Fibroblast of lung (primary cell): ENCODE measurements at places on chromosomes 2 and 18.

DNA sequence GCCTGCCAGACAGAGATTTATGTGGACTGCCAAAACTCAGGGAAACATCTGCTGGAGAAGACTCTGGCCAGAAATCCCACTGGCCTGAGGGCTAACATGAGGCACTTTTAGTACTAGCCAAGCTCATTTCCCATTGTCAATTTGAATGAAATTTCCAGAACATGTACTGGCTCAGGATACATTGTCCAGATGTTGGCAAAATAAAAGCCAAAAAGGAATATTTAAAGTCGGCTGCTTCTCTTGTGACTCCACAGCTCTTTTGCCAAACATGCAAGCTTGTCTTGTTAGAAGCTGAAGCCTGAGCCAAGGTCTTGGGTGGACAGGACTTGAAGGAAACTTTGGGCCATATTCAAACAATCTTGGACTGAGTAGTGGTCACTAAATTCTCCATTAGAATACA is 215.5 kb downstream of the NCKAP5 start:
- peak; percentile 9 for DNase-seq

- DNase-seq: no peak
These were observed 1344.2 kb downstream of the LRP1B start for GRCh38 chr2:140786585-140786984.

DNA sequence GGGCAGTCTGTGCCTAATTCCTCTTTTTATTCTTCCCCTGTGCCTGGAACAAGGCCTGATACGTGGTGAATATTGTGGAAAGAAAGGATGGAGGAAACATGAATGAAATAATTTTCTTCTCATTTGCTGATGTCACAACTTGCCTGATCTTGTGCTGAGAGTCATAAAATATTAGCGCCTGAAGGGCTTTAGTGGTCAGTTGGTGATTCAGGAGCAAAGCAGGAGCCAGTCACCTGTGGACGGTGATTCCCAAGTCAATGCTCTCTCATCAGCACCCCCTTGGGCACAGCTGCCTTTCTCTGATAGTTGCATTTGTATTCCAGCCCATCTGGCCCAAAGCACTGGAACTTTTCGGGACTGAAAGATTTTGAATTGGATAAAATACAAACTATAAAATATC is 502.6 kb upstream of the RAB12 start:
- no peak for DNase-seq

GRCh38 chr2:78980152-78980465 is 45.4 kb upstream of the REG3G start:
- DNase-seq: no peak

DNA sequence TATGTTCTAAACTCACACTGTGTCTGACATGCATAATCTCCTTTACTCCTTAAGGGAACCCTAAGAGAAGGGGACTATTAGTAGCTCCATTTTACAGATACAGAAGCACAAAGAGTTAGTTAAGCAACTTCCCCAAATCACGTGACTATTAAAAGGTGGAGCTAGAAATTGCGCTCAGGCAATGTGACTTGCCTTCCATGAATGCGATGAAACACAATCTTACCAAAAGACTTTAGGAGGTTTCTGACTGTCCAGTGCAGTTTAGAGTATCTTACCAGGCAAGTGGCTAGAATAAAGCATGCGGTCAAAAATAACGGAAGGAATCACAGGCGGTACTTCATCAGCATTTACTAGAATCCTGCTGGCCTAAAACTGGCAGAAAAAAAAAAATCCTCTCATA is 70.4 kb downstream of the ZNF521 start:
- no peak for DNase-seq
